ENCODE measurements at places on chromosomes 2 and 18.

GRCh38 chr2:156522864-156523440 lies 86.8 kb downstream of the GPD2 start:
- DNase-seq = no peak

DNA sequence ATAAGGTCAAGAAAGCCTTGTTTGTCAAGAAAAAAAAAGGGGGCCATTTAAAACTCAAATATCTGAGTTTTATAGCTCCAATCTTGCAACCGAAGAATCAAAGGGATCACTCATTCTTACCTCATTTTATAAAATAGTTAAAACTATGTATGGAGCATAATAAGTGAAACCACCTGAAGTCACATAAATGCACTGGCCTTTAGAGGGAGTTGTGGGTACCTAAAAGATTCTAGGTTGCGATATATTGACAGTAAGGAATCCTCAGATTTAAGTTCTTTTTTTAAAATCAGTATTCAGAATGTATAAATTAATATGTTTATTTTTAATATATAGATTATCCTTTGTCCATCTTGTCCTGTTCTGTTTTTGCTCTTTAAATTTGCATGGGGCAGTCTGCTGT lies 3.4 kb downstream of the ARHGAP28 start:
- DNase-seq = no peak

- no peak for DNase-seq
Measured at GRCh38 chr2:22912398-22912797, 472.6 kb upstream of the KLHL29 start.

- no peak for DNase-seq
Measured at GRCh38 chr2:9811216-9811615, 32.1 kb upstream of the TAF1B start.

GRCh38 chr2:54081574-54081973 lies 33.8 kb upstream of the ACYP2 start:
- DNase-seq = peak; percentile 17

GRCh38 chr2:160492401-160493226 lies 993 bp downstream of the RBMS1 start:
- DNase-seq = peak; percentile 49

- DNase-seq = no peak
Measured at GRCh38 chr18:66560094-66560493, 43.8 kb downstream of the CDH19 start.

DNA sequence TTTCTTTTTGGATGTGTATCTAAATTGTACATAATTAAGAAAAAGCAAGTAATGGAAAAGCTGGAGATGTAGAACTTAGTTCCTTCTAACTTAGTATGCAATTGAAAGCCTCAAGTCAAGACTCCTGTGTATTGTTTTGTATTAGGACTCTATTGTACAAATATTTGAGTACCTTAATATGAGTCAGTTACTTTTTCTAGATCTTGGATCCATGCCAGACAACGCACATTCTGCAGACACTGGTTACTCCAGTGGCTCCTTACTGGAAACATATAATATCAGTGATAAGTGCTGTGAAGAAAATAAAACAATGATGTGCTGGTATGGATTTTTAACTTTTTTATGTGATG lies 1.5 kb downstream of the SLC39A10 start:
- no peak for DNase-seq
